NCI-H2029 (cell line): ENCODE measurements at places on chromosomes 11 and 22.

GRCh38 chr11:120335556-120335907 is 681 bp upstream of the ARHGEF12 start:
- DNase-seq: no peak

GRCh38 chr22:18116634-18117033 is 6.0 kb downstream of the TUBA8 start:
- no peak for DNase-seq

- no peak for DNase-seq
Observed at GRCh38 chr22:22026157-22026831, 43.7 kb upstream of the TOP3B start.

DNA sequence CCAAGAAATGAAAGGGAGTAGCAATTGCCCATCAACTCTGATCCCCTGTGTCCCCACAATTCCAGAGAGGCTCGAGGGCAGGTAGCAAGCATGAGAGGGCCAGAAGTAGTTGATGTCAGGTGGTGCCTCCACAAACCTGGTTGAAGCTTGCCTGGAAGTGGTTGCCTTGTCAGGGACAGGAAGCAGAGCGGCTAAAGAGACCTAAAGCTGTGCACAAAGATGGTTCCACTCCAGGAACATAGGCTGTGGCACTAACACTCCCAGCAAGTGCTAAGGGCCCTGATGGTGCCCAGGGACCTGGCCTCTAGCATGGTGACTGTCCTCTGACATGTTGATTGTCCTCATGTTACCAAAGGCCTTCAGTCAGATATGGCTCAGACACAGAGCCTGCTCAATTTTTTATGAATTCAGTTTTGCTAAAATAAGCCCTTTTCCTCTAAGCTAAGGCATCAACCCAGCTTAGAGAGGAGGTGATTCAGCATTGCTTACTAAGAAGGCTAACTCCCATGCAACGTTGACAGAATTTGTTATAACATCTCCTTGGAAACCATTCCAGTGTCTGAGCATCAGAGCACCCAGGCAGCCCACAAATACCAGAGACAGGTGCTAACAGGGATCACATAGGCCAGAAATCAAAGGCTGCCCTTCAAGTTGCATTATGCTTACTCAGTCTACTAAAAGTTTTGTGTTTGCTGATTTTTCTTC is 196.3 kb upstream of the ARHGAP20 start:
- DNase-seq: no peak

DNA sequence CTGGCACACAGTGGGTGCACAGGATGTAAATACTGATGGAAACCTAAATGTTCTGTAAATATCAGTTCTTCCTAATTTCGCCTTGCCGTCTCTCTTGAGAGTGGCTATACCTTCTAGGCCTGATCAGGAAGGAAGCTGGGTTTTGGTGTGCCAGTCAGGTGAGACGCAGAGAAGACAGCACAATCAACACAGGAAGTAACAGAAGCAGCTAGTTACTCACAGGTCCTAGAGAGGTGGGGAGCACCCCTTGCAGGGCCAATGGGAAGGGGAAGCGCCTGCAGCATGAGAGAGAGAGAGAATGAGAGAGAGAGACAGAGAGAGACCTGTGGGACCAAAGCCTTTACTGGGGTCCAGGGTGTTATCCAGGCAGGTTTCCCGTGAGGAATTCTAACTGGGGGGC is 80.8 kb downstream of the FBLN1 start:
- no peak for DNase-seq

DNA sequence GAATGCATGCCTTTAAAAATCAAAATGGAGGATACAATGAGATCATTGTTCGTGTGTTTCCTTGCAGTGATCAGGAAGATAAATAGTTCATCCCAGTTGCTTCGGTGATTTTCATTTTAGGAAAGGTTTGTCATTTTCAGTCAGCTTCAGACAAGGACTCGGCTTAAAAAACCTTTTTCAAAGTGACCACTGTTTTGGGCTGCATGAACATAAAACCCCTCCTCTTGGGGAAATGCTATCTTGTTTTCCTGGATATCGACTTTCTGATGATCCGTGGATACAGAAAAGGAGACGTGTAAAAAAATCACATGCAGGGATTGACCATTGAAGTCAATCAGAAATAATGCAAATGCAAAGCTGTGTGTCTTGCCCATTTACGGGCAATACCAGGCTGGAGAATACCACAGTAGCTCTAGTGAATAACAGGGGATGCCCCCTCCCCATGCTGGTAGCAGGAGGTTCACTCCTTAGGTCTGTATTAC is 146.8 kb downstream of the MAML2 start:
- DNase-seq: no peak

DNA sequence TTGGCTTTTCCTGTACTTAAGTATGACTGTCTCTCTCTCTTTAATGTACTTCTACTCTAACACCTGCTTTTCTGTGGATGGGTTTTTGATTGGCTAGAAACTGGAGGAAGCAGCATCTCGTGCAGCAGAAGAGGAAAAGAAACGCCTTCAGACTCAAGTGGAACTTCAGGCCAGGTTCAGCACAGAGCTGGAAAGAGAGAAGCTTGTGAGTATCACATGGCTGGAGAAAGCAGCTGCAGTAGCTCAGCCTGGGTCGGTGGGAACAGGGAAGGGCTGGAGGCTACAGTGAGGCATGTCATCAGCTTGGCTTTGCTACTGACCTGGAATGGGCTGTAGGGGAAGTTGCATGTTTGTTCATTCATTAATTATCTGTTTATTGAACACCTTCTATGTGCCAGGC is 74.2 kb downstream of the SWAP70 start:
- DNase-seq: no peak

DNA sequence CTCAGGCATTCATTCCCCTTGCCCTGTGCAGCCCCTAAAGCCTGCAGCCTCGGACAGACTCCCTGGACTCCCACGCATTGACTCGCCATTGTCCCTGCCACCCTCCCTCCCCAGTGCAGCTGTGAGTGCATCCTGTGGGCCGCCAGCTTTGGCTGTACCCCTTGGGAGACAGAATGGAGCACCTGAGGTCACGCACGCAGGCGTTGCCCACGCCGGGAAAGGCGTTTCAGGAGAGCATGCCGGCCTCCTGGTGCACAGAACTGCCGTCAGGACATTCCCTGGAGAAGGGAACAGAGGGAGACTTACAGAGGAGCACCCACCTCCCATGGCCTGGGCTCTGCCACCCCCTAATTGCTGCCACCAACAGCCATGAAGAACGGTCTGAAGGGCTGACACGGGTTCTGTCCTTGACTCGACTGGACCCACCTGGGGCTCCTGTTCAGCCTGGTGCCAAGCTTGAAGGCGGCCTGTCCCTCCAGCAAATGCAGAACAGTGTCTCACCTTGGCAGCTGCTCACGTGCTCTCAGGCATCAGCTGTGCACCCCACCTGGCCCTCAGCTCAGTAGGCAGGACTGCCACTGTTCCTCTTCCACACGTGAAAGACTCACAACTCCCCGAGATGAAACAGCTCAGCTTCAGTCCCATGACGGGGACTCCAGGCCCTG is 503.8 kb downstream of the BRD1 start:
- DNase-seq: no peak

DNA sequence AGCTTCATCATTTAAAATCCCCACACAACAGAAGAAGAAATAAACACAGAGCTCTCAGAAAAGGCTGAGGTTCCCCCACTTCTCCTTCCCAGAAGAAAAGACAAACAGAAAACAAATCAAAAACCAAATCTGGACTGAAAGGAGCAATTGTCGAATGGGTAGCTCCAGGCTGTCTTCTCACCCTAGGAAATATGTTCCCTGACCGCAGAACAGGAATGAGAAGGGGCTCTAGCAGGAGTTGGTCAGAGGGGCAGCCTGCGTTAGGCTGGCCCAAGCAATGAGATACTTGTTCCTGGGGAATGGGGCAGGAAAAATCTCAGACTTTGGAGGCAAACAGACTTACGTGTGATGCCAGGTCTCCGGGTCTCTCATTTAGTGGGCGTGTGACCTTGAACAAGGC is 562.6 kb upstream of the CADM1 start:
- DNase-seq: no peak

DNA sequence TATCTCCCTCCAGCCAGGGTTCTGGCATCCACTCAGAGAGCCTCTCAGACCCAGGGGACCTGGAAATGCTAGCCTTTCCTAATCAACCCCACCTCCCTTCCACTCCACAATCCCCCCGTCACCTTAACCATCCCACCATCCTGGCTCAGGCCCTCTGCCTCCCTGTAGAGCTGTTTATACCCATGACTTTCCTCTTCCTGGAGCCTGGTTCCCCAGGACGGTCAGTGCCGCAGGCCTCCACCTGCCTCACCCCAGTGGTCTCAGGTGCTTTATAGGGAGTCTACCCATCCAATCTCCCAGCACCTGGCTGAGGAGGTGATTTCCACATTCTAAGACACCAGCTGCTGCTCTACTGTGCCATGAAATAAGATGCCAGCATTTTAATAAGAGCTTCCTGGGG is 1159.5 kb downstream of the TBC1D22A start:
- no peak for DNase-seq

GRCh38 chr11:44255406-44256071 is 54.4 kb downstream of the ALX4 start:
- DNase-seq: no peak

DNA sequence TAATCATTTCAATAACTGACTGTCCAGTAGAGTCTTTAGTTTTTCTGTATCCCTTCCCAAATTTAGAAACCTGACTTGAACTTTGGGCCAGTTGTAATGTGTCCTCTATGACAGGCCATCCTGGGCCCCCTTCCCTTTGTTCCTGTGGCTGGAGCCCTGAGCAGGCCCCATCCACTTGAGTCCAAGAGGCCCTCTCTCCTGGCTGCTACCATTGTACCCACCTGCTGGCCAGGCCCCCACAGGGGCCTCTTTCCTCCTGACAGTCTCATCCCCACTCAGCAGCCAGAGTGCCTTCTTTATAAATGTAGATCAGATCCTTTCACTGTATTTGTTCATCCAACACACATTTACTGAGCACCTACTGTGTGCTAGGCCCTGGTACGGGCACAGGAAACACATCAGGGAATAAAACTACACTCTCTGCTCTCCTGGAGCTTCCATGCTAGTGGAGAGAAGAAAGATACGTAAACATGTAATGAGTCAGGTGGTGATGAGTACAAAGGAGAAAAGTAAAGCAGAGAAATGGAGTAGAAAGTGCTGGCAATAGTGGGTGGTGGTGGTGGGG is 2.7 kb upstream of the LRP5 start:
- DNase-seq: no peak

DNA sequence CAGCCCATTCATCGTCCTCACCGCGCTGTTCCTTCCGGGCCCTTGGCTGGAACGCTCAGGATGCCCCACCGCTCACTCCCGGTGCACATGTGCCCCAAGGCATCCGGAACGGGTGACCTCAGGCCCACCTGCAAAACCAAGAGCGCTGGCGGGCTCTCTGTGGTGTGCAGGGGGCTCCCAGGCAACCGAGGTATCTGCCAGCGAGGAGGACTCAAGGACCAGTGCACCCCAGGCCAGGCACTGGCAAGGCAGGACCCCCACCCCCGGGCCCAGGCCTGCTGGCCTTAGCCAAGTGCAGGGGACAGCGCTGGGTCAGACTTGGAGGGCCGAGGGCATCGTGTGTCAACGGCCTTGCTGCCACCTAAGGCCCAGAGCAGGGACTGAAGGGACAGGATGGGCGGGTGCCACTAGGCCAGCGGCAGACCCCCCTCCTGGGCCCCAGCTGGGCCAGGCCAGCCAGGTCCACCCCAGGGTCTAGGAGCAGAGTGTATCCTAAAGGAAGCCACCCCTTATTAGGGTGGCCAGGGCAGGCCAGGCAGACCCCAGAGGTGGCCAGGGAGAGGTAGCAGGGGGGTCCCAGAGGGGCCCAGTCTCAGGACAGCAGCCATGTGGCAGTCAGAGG is 8.5 kb downstream of the TNNT3 start:
- DNase-seq: no peak

GRCh38 chr11:104275992-104276391 is 112.0 kb upstream of the PDGFD start:
- no peak for DNase-seq

GRCh38 chr11:94593030-94593429 is 25.9 kb downstream of the PIWIL4 start:
- DNase-seq: no peak

GRCh38 chr11:18088366-18088765 is 17.5 kb downstream of the SAAL1 start:
- no peak for DNase-seq

GRCh38 chr11:105045676-105046296 is 651 bp upstream of the CARD16 start:
- no peak for DNase-seq

DNA sequence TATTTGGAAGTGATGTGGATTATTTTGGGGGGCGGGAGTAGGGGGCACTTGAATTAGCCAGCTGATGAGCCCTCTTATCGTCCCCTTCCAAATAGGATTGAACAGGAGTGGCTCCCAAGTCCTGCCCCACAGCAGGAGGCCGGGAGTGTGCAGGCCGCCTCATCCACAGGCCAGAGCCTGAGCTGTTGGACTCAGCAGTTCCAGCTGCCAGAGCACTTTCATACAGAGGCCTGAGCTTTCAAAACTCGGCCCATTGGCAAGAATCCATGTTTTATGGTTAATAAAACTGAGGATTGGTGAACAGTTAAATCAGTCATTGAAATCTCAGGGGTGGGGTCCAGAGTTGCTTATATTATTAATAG is 9.6 kb downstream of the FAM118A start:
- no peak for DNase-seq

GRCh38 chr22:36395915-36396314 is 8.1 kb upstream of the MYH9 start:
- peak; percentile 81 for DNase-seq

DNA sequence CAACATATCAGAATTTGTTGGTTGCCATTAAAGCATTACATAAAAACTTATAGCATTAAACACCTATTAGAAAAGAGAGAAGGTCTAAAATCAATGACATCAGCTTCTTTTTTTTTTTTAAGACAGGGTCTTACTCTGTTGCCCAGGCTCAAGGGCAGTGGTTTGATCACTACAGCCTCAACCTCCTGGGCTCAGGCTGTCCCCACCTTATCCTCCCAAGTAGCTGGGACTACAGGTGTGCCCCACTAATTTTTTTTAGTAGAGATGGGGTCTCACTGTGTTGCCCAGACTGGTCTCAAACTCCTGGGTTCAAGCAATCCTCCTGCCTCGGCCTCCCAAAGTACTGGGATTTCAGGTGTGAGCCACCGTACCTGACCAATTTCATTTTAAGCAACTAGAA is 57.9 kb downstream of the ARHGEF12 start:
- no peak for DNase-seq

DNA sequence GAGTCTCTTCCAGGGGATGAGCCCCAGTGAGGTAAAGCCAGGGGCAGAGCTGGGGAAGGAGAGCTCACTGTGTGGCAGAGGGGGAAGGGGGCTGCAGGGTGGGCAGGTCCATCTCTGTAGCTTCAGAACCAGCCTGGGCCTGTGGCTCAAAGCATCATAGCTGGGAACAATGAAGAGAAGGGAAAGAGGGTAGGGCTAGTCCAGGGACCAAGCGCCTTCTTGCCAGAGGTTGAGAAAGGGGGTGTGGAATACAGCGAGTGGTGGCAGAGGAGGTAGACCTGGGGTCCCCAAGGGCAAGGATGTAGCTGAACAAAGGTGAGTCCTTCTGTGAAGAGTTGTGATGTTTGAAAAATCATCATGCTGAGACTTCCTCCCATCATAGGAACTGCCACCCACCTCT is 1.2 kb upstream of the PLA2G3 start:
- no peak for DNase-seq
